ENCODE measurements at places on chromosomes 6 and 20. TPM values are rescaled to one million over a fixed set of nuclear protein-coding genes. Genes with fewer than 3 reads are reported as not detected.
A peak's percentile ranks its signal among the peaks of the same experiment; 100 is the strongest.

Gene DDX43
- total RNA-seq = 0.60 TPM

DNA sequence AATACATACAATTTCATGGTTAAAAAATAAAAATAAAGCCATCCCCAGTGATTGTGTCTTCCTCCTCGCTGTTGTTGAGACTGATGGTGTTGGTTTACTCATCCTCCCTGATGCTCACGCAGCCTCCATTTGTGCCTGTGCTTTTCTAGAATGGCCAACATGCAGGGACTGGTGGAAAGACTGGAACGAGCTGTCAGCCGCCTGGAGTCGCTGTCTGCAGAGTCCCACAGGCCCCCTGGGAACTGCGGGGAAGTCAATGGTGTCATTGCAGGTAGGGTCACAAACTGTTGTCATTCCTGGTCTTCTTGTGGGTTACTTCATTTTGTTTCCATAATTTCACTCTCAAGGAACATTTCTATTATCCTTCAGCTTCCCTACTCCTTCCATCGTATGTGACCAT is 28.0 kb downstream of the CAP2 start:
- no peak overlapping the region for H3K4me3 ChIP-seq
- peaks cover 23% of the 10 kb centered on the region for H3K4me1 ChIP-seq
- no peak for DNase-seq
- no peaks in the 10 kb centered on the region for H3K27me3 ChIP-seq
- peaks cover 16% of the 10 kb centered on the region for H3K36me3 ChIP-seq
- H3K27ac ChIP-seq = no peak overlapping the region

DNA sequence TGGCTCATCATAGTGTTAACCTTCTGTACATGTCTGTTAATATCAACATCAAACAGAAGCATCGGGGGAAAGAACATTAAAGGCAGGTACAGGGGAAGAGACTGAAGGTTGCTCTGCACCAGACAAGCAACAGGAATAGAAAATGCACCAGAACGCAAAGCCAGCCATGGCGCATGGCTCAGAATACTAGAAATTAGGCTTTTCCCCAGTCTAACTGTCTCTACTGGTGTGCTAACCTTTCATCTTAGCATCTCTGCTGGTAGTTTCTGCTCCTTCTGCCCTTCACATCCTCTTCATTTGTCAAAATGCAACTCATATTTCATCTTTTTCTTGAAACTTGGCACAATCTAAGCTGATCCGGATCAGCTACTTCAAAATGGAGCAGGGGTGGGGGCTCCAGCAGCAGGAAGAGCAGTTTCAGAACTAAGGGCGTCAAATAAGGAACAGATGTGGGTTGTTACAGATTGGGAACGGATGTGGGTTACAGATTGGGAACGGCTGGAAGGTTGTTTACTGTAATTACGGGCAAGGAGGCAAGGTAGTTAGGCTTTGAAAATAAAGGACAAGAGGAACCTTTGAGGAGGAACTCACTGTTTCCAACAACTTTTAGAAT is 13.1 kb upstream of the RNASET2 start:
- no peak overlapping the region for H3K4me3 ChIP-seq
- DNase-seq = no peak
- peaks cover 68% of the 10 kb centered on the region for H3K27me3 ChIP-seq
- H3K4me1 ChIP-seq = peaks cover 17% of the 10 kb centered on the region
- peaks cover 79% of the 10 kb centered on the region for H3K36me3 ChIP-seq
- H3K27ac ChIP-seq = no peak overlapping the region

DNA sequence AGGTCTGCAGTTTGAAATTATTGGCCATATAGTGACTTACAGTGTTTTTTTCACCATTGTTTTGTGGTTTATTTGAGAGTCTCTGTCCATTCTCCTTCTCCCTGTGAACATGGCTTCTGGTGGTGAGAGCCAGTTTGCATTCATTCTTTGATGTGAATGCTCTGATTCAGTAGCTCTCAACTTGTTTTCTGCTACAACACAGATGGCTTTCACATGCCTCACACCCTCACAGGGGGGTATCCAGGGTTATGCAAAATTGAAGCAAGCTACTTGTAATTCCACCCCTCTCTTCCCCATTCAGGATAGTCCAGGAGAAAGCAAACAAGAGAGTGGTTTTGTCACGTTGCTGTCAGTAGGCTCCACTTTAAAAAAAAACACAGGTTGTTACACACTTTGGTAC is 55.6 kb downstream of the SLX4IP start:
- peaks cover 51% of the 10 kb centered on the region for H3K4me1 ChIP-seq
- peaks cover 4% of the 10 kb centered on the region for H3K36me3 ChIP-seq
- H3K27ac ChIP-seq = peak overlapping the region; percentile 98
- no peaks in the 10 kb centered on the region for H3K27me3 ChIP-seq
- no peak for DNase-seq
- peak overlapping the region; percentile 20 for H3K4me3 ChIP-seq

DNA sequence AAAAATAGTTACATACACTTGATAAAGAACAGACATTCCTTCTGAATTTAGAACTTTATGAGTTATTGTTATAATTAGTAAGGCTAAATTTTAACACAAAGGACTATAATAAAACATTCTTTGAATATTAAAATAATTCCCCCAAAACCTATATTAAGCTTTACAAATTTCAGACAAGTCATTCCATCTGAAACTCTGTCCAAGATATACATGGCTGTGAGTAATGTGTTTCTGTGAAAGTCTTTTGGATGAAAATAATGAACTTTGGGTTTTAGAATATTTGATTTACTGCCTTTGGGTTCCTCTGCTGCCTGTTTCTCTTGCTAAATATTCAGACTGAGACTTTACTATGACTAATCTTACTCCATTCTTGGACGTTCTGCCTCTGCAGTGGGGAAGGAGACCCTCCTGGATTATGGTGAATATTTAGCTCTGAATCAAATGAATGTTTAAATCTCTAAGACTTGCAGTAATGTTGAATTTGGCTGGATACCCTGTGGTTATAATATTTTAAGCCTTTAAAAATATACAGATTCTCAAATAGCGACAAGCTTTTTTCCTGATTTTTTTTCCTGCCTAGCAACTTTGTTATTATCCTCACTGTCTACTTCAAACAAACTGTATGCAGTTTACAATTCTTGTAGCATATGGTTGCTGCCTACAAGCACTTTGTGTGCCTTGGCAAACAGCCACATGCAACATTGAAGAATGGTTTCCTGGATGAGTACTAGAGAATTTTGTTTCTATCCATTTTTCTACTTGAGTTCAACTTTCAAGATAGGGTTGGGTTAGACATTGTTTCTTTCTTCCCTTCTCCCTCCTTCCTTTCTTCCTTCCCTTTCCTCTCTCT is 51.4 kb downstream of the TXLNB start:
- no peak overlapping the region for H3K4me3 ChIP-seq
- H3K4me1 ChIP-seq = peaks cover 11% of the 10 kb centered on the region
- no peaks in the 10 kb centered on the region for H3K27me3 ChIP-seq
- no peak for DNase-seq
- H3K27ac ChIP-seq = no peak overlapping the region

Gene RCAN2
- 3.9 TPM for total RNA-seq

- H3K4me1 ChIP-seq = no peaks in the 10 kb centered on the region
- DNase-seq = no peak
- H3K4me3 ChIP-seq = no peak overlapping the region
- H3K27ac ChIP-seq = no peak overlapping the region
Observed at GRCh38 chr6:38803129-38803528, 88.0 kb downstream of the DNAH8 start.

GRCh38 chr20:10922941-10923340 is 249.1 kb upstream of the JAG1 start:
- DNase-seq = no peak
- peaks cover 7% of the 10 kb centered on the region for H3K4me1 ChIP-seq
- H3K27ac ChIP-seq = no peak overlapping the region
- no peaks in the 10 kb centered on the region for H3K36me3 ChIP-seq
- no peak overlapping the region for H3K4me3 ChIP-seq
- no peaks in the 10 kb centered on the region for H3K27me3 ChIP-seq

GRCh38 chr6:134352786-134353480 is 35.0 kb upstream of the SGK1 start:
- no peak for DNase-seq
- H3K27ac ChIP-seq = no peak overlapping the region
- H3K4me3 ChIP-seq = no peak overlapping the region
- peaks cover 21% of the 10 kb centered on the region for H3K36me3 ChIP-seq

Gene CALHM6
- total RNA-seq = 0.21 TPM
